NCI-H774 (cell line): ENCODE measurements at places on chromosomes 16 and 17.
A peak's percentile ranks its signal among the peaks of the same experiment; 100 is the strongest.

DNA sequence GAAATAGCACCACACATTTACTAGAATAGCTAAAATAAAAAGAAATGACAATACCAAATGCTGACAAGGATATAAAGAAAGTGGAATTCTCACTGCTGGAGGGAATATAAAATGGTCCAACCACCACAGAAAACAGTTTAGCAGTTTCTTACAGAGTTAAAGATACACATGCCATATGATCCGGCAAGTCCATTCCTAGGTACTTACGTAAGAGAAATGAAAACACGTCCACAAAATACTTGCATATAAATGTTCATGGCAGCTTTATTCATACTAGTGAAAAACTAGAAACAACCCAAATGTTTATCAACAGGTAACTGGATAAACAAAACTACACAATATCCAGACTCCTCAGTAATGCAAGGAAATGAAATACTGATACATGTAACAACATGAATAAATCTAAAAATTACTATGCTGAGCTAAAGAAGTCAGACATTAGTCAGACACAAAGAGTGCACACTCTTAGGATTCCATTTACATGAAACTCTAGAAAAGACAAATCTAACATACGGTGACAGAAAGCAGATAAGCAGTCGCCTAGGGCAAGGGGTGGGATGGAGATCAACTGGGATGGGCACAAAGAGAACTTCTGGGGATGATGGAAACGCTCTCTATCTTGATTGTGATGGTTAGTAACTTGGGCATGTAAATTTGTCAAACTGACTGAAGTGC, 76.4 kb downstream of the SMG6 start:
- no peak for DNase-seq

- no peak for DNase-seq
These were observed 197.9 kb downstream of the RBFOX3 start for GRCh38 chr17:79412886-79413390.

DNA sequence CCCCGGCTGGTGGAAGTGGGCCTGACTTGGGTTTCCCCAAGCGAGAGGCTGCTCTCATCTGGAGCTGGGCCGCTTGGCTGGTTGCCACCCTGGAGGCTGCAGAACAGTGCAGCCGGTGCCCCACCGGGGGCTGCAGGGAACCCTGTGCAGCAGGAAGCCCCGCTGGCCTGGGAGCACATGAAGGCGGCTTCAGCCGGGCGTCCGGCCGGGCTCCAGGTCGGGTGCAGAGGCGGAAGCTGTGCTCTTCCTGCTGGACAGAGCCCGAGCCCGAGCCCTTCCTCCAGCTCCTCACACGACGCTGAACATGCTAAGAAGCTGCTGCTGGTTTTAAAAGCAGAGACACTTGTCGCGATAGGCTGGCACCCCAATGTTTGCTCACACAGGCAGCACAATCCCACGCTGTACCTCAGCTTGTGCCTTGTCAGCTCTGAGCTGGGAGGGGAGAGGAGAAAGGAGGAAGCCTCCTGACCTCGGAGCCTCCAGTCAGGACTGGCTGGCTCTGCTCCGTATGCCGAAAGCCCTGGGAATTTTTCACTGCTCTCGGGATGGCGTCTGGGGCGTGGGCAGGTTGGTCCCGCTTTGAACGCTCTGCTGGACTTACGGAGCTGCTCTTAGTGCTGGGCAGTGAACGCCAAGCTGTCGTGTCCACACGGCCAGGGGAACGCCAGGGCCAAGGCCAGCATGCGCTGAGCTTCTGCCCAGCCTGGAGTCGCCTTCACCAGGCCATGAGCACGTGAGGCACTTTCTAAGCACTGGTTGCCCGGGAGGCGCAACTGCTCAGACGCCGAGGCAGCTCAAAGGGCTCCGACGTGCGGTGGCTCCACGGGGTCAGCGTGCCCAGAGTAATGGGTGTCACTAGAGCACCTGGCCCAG, 8.8 kb downstream of the CDK5R1 start:
- DNase-seq = no peak

- no peak for DNase-seq
These were observed 948 bp downstream of the LUC7L start for GRCh38 chr16:228151-228851.

- no peak for DNase-seq
These were observed 24.9 kb upstream of the CLEC18A start for GRCh38 chr16:69926241-69926640.

GRCh38 chr17:1908699-1909309, 79.0 kb downstream of the RPA1 start:
- peak; percentile 17 for DNase-seq

DNA sequence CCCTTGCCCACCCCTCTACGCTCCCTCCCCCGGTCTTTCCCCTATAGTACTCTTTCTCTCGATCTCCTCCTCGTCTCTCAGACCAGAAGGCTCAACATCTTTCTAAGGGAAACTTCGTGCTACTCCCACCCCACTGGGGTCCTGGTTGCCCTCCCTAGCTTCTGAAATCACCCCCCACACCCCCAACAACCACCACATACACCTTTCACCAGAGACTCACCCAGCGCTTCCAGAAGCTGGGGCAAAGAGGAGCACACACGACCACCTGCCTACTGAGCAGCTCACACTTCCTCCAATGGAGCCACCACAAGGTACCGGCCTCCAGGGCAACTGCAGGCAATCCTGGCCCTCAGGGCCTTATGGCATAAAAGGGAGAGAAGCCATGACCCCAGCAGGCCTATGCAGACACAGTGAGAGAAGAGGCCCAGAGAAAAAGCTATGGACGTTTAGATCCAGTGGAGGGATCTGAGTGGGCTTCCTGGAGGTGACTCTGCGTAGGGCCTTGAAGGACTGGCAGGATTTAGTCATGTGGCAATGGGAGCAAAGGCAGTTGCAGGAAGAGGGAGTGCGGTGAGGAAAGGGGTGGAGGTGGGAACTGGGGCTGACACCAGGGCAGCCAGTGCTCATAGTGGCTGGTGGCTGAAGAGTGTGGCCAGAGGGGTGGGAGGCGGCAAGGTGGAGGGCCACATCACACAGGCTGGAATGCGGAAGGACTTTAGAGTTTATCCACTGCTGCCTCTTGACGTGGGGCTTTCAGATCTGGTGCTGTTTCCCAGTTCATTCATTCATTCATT, 12.1 kb upstream of the TMEM92 start:
- no peak for DNase-seq
